Umbilical cord (tissue), 2 donors: ENCODE measurements at places on chromosomes 1 and 21.
A peak's percentile ranks its signal among the peaks of the same experiment; 100 is the strongest.

GRCh38 chr1:153944005-153944826 lies 2.3 kb downstream of the DENND4B start:
- DNase-seq, result no peak

- DNase-seq, result no peak
Measured at GRCh38 chr1:96565546-96565945, 156.0 kb upstream of the PTBP2 start.

DNA sequence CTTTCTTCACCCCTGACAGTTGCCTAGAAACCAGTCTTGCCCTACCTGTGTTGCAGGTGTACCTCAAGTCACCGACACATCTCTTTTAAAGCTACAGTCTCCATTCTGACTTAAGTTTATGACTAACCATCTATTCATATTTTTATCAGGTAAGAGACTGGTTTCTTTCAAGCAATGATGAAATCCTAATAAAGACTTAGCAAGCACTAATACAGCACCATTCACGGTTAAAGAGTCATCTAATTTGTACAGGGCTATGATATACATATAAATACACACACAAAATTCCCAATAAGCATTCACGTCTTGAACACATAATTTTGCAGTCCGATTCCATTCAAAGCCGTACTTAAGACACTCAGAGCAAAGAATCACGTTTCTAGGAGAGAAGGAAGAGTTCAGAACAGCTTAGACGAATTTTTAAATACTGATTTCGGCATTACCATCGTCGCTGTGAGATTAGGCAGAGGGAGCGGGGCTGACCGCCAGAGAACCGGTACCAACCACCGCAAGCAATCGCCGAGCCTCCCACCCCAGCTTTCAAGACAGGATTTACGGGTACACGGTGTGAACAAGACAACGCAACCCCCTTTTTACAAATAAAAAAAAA lies 943 bp downstream of the ERRFI1 start:
- no peak for DNase-seq

DNA sequence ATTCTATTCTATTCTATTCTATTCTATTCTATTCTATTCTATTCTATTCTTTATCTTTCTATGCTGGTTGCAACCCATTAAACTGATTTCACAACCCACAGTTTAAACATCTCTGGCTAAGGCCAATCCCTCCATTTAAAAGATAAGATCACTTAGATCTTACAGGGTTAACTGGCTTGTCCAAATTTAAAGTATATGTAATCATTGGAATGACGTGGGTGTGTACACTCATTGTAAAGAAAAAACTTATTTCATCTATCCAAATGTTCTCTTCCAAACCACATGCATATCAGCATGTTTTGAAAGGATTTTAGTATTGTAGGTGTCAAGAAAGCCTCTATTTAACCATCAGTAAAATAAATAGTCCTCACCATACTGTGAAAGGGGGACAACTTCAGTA lies 299.6 kb upstream of the RUNX1 start:
- no peak for DNase-seq

GRCh38 chr1:63888984-63889383 lies 115.2 kb downstream of the ROR1 start:
- no peak for DNase-seq

- peak; percentile 92 for DNase-seq
Measured at GRCh38 chr1:64476251-64476952, 6.5 kb downstream of the CACHD1 start.

GRCh38 chr1:113545210-113545609 lies 154.9 kb downstream of the MAGI3 start:
- DNase-seq, result no peak

DNA sequence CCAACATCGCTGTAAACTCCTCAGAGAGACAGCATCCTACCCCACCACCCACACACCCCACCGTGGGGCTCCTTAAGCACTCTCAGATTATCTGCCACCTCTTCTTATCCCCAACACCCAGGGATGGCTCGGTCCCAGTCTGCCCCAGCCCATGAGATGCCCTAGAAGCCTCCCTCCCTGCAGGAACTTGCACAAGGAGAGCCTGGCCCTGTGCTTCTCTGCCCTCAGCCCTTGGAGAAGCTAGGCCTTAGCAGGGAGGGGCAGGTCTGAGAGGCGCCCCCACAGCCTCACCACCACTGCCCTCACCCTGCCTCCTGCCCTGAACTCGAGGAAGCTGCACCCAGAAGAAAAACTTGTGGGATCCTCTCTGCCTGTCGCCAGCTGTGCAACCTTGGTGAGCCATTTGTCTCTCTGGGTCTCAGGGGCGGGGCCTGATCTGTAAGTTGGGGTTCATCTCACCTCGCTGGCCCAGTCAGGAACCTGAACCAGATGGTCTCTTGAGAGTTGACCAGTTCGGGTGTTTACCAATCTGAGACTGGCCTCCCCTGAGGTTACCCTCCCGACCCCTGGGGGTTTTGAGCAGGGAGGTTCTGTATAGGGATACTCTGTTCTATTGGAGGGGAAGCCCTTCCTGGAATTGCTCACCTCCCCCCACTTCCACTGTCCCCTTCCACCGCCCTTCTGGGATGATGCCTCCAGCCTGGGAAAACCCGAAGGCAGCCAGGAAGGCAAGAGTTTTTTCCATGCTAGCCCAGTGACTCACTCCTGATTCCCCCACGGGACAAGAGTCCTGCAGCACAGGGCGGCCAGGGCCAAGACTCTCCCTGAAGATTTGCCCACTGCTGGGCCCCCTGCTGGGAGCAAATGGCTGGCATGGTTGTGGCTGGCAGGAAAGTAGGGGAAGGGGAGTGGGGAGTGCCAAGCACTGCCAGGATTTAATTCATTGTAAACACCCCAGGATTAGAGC lies at the start of gene S100A3:
S100A3 (minus strand) TSS at position 537 of the 967 bp plus-strand sequence. CDS start 773 bp downstream, outside the sequence.
- no peak for DNase-seq

GRCh38 chr1:47842228-47842919 lies 154.8 kb downstream of the TRABD2B start:
- no peak for DNase-seq

DNA sequence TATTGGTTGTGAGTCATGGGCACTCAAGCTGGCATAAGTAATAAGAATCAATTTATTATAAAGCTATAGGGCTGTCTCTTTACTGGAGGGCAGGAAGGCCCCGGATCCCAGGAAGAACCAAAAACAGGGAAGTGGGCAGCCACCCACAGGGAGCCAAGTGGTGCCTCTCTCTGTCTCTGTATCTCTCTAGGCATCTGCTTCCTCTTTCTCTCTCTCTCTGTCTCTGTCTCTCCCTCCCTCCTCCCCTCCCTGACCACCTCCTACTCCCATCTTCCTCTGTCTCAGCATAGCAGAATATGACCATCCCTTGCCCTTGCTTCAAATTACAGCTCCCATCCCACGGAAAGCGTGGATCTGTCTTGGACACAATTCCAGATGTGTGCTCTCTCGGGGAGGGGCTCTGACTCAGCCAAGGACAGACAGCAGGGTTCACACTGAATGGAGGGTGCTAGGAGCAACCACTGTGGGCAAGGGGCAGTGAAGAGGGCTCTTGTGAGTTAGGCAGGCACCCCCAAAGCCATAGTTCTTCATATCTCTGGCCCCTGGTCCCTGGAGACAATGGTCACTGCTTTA lies 80.4 kb upstream of the LPGAT1 start:
- no peak for DNase-seq

- no peak for DNase-seq
Measured at GRCh38 chr1:180933141-180933540, 20.4 kb downstream of the KIAA1614 start.
